ENCODE measurements at places on chromosomes 16 and 17.

- DNase-seq: no peak
These were observed 24.2 kb downstream of the MPG start for GRCh38 chr16:102060-102855.

DNA sequence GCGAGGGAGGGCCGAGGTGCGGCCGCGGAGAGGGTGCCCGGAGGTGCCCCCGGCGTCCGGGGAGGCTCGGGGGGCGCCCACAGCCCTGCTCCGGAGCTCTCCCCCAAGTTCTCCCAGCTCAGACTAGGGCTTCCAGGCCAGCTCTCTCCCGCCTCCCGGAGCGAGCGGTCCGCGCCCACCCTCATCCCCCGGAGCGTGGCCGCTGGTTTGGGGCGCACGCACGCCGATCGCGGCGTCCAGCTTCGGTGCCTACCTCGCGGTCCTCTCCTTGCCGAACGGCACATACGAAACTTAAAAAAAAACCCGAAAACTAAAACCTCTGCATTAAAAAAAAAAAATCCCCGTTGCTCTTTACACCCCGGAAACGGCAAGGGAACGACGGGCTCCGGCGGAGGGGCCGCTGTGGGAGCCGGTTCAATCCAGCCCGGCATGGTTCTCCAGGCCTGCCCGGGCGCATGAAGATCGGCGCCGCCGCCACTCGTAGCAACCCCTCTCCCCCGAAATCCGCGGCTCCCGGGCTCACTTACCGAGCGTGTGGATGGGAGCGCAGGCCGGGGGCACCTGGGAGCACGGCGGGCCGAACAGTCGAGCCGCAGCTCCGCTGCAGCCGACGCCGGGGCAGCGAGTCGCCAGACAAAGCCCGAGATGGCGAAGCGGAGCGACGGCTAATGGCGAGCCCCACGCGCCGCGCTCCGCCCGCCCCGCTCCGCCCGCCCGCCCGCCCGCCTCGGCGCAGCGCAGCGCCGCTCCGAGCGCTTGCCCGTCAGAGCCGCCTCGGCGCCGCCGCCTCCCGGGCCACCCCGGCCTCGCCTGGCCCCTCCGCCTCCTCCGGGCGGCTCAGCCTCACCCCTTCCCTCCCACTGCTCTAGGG lies 973 bp upstream of the UBTF start:
- DNase-seq: peak; percentile 46

DNA sequence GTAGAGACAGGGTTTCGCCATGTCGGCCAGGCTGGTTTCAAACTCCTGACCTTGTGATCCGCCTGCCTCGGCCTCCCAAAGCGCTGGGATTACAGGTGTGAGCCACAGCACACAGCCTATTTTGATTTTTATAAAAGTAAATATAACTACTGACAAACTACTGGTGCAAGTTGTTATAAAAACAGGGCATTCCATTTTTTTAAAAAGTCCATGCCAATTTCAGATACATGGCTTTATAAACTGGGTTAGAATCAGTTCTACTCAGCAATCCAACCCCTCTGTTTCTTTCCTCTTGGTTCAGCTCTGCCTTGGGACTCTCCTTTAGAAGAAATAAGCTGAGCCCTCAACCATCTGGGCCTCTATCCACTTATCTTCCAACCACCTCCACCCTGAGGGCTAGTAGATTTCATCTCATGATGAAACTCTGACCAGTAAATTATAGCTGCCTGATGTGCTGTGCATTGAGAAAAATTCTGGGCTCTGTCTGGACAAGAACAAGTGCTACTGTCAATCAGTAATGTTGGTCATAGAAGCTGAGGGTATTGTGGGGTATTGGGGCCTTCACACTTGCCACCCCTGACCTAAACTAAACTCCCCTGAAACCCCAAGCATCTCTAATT lies 10.2 kb downstream of the RANBP10 start:
- DNase-seq: no peak

- DNase-seq: peak; percentile 33
These were observed 255.1 kb downstream of the MAP2K6 start for GRCh38 chr17:69669441-69670178.

- DNase-seq: no peak
These were observed 7.3 kb downstream of the KLHL10 start for GRCh38 chr17:41844971-41845370.

DNA sequence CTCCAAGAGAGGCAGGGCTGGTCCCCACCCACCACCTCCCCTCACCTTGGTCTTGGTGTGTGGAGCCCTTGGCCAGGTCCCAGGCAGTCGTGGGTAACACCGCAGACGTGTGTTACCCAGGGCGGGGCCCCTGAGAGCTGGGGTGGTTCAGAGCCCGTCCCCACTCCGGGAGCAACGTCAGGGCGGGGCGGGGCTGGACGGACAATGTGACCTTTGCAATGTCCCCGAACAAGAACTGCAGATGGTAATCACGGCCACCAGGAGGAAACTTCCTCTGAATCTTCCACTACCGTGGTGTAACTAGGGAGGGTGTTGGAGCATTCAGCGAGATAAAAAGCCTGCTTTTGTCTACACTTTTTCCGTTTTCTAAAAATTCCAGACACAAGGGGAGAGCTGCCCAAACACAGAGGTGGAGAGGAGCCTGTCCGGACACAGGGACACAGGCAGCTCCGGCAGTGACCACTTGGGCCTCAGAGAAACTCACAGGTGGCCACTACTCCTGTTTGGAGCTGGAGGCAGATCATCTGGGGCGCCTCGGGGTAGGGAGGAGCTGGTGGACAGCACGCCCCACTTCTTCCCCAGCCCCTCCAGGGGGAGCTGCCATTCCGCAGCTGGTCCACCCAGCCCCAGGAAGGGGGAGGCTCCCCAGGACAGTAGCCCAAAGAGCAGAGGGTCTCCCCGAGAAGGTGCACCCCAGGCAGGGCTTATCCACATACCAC lies 14.2 kb upstream of the SLC38A10 start:
- DNase-seq: peak; percentile 59

DNA sequence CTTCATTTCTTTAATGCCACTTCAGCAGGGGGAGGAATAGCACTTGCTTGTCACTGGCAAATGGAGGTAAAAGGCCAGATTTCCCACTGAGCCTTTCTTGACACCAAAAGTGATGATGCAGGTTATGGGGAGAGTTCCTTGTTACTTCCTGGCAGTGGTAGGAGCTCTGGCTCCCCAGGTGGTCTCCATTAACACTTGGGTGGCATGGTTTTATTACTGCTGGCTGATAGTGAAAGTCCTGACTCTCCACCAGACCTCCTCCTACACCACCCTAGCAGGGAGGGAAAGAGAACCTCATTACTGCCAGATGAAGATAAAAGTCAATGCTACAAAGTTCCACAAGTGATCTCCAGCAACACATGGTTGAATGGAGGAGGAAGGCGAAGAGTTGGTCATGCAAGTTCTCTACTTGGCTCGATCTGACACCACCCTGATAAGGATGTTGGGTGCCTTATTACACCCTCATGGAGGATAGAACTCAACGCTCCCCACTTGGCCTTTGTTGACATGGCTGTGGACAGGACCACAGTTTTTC lies 152.7 kb upstream of the GNAO1 start:
- DNase-seq: no peak

DNA sequence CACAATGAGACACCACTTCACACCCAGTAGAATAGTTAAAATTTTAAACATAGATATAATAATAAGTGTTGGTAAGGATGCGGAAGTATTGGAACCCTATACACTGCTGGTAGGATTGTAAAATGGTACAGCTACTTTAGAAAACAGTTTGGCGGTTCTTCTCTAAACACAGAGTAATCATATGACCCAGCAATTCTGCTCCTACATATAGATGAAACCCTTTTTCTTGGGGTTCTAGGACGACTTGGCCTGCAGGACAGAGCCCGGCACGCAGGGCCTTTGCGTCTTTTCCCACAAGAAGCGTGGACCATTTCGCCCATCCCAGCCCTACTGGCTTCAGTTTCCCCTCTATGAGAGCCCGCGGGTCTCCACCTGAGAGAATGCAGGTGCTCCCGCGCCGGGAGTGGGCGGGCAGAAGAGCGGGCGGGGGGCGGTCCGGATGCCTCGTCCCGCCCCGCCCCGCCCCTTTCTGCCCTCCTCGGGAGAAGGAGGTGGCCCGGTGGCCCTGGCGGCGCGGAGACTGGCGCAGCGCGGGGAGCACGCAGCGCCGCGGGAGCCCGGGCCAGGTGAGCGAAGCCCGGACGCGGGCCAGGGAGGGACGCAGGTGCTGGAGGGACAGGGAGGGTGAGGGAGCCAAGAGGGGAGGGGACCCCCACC lies at the start of gene SDR42E2:
SDR42E2 (plus strand) TSS at position 508 of the 657 bp plus-strand sequence. CDS start 3,077 bp downstream, outside the sequence.
- no peak for DNase-seq
